Stimulated activated CD8-positive, alpha-beta memory T cell treated with anti-CD3 and anti-CD28 coated beads, Interleukin-15, amount 100 ng/mL, for 24 hours (primary cell): ENCODE measurements at places on chromosomes 2 and 18.

- DNase-seq: no peak
These were observed 5.7 kb upstream of the HTR2B start for GRCh38 chr2:231130336-231131056.

DNA sequence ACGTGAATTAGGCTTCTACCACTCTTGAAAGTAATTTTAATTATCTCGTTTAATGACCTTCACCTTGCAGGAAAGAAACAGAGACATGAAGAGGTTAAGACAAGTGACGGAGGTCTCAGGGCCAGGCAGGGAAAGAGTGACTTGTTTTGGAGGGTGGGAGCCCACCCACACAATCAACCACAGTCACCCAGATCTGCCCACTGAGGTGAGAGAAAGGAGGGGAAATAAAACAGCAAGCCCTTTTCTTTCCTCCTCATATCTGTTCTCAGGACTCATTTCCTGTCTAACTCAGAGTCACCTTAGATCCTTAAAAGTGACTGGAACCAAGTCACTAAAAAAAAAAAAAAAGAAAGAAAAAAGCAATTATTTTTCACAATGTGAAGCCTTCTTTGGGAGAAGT is 26.8 kb downstream of the ATP8B1 start:
- no peak for DNase-seq

GRCh38 chr2:201955702-201956141 is 77.9 kb upstream of the FZD7 start:
- no peak for DNase-seq

DNA sequence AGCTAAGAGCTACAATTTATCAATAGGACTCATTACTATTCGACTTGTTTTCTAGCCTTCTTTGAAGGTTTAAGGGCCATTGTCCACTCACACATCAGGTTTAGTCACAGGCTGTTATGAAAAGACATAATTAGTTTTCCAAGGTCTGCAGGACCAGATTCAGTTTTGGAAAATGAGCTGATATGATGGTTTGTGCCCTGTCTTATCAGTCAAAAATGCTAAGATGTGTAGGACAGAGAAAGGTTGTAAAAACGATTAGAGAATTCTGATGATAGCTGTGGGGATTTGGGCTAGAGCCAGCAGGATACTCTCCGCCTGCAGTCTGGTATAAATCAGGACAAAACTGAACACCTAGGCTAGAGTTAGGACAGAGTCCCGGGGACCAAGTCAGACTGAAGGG is 213.3 kb downstream of the LRRTM1 start:
- DNase-seq: no peak

DNA sequence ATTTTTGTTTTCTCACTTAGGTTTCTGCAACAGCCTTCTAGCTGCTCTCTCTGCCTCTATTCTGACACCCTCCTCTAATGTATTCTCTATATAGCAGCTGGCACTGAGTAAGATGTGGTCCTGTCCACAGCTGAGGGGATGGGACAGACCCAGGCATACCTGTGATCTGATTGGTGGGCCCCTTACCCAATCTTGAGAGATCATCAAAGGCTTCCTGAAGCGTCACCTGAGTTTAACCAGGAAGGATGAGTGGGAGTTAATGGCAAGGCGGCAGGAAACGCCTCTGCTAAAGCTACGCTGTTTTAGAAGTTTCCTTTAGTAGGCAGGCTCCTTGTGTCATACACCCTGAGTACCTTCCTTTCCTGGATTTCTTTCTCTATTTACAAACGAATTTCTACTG is 5.7 kb upstream of the TET3 start:
- no peak for DNase-seq

GRCh38 chr2:164458792-164459191 is 162.5 kb downstream of the GRB14 start:
- no peak for DNase-seq

GRCh38 chr2:22525681-22526080 is 859.3 kb upstream of the KLHL29 start:
- no peak for DNase-seq

DNA sequence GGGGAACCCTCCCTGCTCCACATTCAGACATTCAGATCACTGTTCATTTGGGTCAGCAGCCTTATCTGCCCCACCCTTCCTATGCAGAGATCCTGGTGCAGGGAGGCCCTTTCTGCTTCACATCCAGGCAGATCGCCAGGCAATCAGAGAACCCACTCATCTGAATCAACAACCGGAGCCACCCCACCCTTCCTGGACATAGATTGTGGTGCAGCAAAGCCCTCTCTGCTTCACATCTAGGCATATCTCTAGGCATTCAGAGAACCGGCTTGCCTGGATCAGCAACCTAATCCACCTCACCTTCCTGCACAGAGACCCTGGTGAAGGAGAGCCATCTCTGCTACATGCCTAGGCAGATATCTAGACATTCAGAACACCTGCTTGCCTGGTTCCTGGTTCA is 184.5 kb upstream of the CNTNAP5 start:
- no peak for DNase-seq

- DNase-seq: no peak
These were observed 46.4 kb upstream of the SPP2 start for GRCh38 chr2:234003972-234004617.

DNA sequence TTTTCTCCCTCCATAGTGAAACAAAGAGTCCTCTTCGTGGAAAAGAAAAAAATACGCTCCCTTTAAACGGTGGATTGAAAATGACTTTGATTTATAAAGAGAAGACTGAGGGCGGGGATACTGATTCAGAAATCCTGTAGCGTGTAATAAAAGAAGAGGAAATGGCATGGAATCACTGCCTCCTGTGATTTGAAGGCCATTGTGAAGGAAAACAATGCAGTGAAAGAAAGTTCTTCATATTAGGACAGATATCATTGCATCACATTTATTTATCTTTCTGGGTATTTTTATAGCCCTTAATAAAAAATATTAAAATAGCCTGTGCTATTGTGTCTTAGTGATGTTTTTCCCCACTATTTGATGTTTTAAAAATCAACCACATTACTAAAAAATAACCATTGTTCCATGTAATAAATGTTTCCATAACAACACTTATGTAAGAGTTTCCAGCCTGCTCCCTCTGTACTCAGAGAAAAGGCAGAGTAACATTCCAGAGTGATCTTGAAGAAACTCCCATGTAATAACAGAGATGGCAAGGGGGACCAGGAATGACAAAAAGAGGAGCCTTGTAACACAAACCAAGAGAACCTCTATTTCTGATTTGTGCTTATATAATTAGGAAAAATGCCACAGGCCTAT is 8.0 kb downstream of the MRPL33 start:
- DNase-seq: no peak
